ENCODE measurements at places on chromosomes 6 and 20.

DNA sequence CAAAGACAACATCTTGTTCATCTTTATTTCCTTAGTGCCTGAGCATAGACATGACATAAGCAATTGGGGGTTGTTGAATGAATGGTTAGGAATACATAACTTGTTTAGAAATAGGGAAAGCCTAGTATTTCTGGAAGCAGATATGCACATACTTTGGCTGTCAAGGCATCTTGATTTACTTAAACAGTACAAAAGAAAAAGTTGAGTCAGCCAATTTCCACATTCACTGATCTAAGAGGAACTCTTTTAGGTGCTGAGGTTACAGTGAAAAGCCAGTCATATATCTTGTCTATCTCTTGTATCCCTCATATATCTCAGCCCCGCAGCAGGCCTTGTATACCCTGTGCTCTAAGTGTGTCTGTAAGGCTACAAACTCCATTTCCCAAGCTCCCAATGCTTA is 11.6 kb downstream of the ZKSCAN4 start:
- no peak for DNase-seq

DNA sequence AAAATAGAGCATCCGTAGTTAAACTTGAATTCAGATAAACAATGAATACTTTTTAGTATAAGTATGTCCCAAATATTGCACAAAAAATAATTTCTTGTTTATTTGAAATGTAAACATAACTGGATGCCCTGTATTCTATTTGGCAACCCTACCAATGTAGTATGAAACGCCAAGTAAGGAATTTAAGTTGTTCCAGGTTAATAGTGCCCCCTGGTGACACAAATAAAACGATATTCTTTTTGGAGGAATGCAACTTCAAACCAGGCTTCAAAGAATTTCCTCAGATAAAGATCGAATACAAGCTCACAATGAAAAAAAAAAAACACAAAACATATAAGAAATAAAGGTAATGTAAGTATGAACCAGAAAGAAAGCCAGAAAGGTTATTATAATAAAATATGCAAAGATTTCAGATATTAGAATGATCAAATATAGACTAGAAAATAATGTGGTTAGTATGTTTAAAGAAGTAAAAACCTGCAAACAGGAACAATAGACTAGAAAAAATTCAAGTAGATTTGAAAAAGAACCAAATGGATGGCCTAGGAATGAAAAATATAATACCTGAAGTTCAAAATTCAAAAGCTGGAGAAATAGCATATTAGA is 18.4 kb upstream of the AKAP7 start:
- peak; percentile 23 for DNase-seq

GRCh38 chr6:17431581-17431980 is 38.2 kb downstream of the CAP2 start:
- no peak for DNase-seq

- DNase-seq = no peak
These were observed 280.2 kb downstream of the CDKAL1 start for GRCh38 chr6:20814494-20814893.

- DNase-seq = peak; percentile 24
These were observed 52.8 kb upstream of the MPC1 start for GRCh38 chr6:166435574-166435973.

DNA sequence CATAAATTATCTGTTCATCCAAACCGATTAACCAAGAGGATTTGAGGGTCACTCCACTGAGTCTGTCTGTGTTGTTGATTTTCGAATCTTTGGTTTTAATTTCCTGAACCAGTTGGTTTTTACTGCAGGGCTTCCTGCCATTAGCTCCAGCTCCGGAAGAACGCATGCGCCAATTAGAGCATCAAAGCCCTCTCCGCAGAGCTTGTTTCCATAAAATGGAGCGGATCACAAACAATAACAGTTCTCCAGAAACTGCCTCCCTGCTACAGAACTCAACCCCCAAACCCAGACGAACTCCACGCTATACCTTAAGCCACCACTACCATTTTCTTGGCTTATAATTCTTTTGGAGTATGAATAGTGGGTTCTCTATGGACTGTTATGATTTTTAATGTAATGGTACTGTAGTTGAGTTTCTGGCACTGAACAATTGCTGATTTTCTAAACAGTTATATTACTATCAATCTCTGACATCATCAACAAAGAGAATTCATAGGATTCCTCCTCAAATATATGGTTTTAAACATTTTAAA is 13.8 kb downstream of the TFAP2A start:
- no peak for DNase-seq

DNA sequence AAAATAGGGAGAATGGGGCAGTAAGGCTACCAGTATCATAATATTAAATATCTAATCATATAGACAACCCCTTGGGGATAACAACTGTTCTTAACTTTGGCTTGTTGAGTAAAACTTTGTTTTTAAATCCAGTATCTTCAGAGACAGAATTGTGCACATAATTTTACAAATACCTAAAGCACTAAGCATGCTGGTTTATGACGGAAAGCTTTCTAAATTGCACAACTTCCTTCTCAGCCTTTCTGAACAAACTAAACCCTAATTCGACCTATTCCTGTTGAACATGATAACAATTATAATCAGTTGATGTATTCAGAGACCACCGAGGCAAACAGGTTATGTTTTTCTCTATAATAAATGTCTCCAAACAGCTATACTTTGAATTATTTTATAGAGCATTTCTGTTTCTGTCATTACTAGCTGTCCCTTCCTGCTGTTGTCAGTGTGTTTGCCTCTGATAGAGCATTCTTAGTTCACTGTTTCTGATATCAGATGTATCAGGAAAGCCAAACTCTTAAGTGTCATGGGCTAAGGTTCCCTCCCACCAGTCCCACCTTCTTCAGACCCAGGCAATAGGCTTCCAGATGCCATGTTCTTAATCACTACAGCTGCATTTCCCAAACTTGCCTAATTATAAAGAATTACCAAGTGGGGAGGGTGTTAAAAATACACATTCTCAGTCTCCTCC is 8.7 kb downstream of the ZHX3 start:
- DNase-seq = no peak

DNA sequence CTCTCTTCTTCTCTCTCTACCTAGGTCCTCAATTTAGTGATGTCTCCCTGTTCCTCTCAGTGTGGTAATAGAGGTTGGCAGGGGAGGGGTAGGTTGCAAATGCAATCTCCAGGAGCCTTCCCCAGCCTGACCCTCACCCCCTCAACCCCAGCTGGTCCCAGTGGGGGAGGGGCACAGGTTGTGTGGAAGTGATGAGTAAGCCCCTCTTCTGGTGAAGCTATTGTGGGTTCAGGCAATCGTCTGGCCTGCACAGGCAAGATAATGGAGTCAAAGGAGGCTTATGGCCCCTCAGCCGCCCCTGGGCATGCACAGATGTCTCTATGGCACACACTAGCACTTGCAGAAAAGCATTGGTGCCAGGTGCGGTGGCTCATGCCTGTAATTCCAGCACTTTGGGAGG is 10.8 kb upstream of the ADA start:
- DNase-seq = no peak

DNA sequence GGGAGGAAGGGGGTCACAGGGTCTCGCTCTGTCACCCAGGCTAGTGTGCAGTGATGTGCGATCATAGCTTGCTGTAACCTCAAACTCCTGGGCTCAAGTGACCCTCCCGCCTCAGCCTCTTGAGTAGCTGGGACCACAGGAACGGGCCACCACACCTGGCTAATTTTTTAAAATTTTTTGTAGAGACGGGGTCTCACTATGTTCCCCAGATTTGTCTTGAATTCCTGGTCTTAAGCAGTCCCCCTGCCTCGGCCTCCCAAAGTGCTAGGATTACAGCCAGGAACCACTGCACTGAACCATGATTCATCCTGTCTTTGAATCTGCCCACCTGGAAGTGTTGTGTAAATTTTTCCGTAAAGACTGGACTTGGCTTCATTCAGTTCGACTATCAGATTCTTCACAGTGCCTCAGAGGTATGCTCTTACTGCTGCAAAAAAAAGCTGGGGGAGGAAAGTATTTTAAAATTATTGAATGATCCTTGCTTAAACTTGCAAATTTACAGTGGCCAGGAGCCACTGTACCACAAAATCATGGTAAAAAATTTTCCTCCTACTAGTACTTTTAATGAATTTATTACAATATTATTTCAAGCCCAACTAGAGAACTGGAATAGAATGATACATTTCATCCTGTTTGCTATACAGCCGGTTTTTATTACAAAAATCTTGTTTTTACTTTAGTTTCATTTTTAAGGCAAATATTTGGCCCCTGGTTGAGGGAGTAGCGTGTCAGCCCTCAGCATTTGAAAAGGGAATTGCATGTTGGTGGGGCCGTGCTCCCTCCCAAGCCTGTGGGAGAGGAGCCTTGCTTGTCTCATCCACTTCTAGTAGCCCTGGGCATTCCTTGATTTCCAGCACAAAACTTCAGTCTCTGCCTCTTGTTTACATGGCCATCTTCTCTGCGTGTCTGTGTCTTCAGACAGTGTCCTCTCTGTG is 202.5 kb upstream of the SGK1 start:
- no peak for DNase-seq

- peak; percentile 21 for DNase-seq
These were observed 43.8 kb upstream of the DSE start for GRCh38 chr6:116326996-116327395.

DNA sequence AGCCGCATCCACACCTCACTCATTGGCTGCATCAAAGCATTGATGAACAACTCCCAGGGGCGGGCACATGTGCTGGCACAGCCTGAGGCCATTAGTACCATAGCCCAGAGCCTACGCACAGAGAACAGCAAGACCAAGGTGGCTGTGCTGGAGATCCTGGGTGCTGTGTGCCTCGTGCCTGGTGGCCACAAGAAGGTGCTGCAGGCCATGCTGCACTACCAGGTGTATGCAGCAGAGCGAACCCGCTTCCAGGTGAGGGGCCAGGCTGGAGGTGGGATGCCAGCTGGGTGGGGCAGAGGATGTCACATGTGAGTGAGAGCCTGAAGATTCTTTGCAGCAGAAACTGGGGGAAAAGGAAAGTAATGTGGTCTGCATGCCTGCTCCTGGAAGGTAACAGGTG is 66.7 kb downstream of the MOCS1 start:
- DNase-seq = no peak

DNA sequence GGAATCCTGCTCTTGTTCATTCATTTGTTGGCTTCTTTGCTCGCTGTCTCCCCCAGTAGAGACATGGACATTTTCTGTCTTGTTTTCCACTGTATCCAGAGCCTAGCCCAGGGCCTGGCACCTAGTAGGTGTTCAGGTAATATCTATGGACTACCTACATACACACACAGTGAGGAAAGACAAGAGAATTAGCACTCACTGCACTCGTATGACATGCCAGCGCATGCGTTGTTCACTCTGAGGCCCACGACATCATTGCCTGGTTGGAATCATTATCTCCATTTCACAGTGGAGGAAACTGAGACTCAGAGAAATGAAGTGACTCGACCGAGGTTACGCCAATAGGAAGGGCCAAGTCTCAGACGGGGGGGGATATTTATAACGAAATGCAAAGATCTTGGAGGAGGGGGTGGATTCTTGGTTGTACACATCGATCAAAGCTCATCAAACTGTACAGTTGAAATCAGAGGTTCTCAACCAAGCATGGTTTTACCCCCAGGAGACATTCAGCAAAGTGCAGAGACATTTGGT is 140.1 kb upstream of the PTPN1 start:
- no peak for DNase-seq

GRCh38 chr6:135141728-135142127 is 39.4 kb upstream of the MYB start:
- DNase-seq = no peak

DNA sequence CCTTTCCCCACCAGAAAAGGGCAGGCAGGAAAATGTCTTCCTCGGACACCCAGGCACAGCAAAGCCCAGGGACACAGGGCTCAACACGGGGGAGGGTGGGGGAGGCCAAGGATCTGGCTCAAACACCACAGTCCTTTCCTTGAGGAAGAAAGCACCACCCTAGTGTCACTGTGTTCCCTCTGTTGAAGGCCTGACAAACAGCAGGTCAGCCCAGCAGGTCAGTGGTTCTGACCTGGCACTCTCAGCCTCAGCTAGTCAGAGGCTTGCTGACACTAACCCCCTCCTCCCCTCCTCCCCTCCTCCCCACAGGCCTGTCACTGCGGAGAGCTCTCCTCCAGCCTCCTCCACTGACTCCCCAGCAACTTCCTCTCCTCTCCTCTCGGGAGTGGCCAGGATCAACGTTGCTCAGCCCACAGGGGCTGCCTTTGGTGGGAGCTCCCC is 239.6 kb downstream of the LRFN2 start:
- no peak for DNase-seq

DNA sequence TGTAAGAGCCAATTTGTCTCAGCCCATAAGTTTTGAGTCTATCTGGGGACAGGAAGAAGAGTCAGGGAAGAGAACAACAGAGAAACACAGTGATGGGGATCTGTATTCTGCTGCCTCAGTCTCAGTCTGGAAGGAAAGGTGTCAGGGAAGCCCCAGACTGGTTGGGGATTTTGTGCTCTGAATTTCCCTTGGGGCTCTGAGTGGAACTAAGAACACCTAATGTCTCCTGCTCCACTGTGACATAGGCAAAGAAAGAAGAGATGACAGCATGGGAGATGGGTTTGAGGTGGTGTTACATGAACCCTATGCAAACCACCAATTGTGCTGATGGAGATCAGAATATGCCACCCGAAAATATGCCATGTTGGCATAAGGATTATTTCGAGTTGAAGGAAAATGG is 139.5 kb upstream of the MYLIP start:
- no peak for DNase-seq

DNA sequence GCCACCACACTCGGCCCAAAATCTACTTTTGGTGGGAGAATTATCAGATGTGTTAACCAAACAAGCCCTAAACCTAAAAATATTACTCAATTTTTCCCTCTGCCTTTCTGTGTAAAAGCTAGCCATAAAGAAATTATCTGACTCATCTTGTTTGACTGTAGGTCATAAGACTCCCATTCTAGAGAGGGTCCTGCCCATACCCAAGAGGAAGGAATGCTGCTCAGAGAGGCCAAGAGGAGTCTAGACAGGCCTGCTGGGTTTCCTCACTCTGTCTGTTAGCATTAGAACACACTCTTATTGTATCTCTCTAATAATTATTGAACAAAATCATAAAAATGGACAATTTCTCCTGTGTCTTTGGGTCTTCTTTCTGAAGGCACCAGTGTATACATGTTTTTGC is 26.1 kb downstream of the C6orf141 start:
- no peak for DNase-seq

GRCh38 chr6:14120546-14120945 is 3.0 kb downstream of the CD83 start:
- no peak for DNase-seq

GRCh38 chr6:74765486-74765885 is 440.4 kb downstream of the COL12A1 start:
- DNase-seq = no peak

GRCh38 chr6:157670466-157671186 is 152.4 kb upstream of the SNX9 start:
- no peak for DNase-seq

DNA sequence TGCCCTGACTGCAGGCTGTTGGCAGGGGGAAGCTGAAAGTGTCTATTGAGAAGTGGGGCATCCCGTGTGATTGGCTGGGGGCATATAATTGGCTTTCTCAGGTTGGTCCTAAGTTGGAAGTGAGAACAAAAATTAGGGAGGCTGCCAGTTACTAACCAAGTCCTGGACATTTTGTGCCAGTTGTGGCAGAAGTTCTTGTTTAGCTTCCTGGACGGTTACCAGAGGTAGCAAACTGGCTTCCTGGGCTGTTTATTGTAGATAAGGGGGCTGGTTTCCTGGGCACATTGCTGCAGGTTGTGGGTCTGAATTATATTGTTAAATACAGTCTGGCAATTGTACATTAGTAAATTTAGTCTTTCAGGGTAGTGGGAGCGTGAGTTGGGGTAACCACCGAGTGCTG is 50.6 kb upstream of the SLC2A12 start:
- DNase-seq = no peak

- peak; percentile 30 for DNase-seq
These were observed 30.9 kb downstream of the MAP3K5 start for GRCh38 chr6:136761227-136761922.
